Progenitor cell of endocrine pancreas (in vitro differentiated cells): ENCODE measurements at places on chromosomes 2 and 18. TPM values are rescaled to one million over a fixed set of nuclear protein-coding genes. Genes with fewer than 3 reads are reported as not detected.
A peak's percentile ranks its signal among the peaks of the same experiment; 100 is the strongest.

DNA sequence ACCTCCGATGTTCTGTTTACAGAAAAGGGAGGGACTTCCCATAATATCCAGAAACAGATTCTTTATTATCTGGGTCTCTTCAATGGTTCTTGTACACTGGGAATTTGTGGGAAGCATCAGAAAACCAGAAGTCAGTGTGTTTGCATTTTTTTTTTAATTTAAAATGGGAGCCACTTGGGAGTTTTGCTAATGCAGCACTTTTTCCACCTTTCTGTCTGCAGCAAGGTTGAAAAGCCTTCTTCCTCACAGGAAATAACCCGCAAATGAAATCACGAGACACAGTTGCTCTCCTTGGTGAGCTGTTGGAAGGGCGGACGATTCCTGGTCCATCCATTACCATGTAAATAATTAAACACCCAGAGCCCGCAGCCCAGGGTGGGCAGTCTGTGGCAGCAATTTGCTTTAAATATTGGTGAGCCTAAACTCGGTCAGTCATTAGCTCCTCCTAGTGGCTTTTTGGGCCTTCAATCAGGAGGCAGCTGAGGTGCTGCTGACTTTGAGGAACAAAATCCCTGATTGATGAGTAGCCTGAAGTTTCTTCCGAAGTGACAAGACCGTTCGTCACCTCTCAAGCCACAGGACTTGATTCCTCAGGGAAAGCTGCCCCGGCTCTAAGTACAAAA, 471.5 kb downstream of the EPHA4 start:
- peaks cover 15% of the 10 kb centered on the region for H3K4me1 ChIP-seq
- peaks cover 14% of the 10 kb centered on the region for H3K27me3 ChIP-seq
- no peak overlapping the region for H3K27ac ChIP-seq
- no peaks in the 10 kb centered on the region for H3K36me3 ChIP-seq

- no peak overlapping the region for H3K27ac ChIP-seq
- H3K27me3 ChIP-seq, result no peaks in the 10 kb centered on the region
- H3K4me1 ChIP-seq, result no peaks in the 10 kb centered on the region
- no peak for DNase-seq
- H3K4me3 ChIP-seq, result no peak overlapping the region
Measured at GRCh38 chr2:62604336-62604735, 98.3 kb upstream of the TMEM17 start.

PSMA8 gene
- total RNA-seq, result 0.29 TPM in 1 of 2 replicates, not detected in the other

- no peak for DNase-seq
- H3K4me1 ChIP-seq, result peaks cover 44% of the 10 kb centered on the region
- no peaks in the 10 kb centered on the region for H3K27me3 ChIP-seq
Measured at GRCh38 chr2:191030521-191031154, 16.7 kb upstream of the STAT1 start.

- no peaks in the 10 kb centered on the region for H3K36me3 ChIP-seq
- H3K27me3 ChIP-seq, result no peaks in the 10 kb centered on the region
- H3K27ac ChIP-seq, result peak overlapping the region; percentile 81
- H3K4me1 ChIP-seq, result peaks cover 17% of the 10 kb centered on the region
- H3K4me3 ChIP-seq, result peak overlapping the region; percentile 68
- DNase-seq, result no peak
Measured at GRCh38 chr2:109032229-109032820, 43.3 kb upstream of the EDAR start.

DNA sequence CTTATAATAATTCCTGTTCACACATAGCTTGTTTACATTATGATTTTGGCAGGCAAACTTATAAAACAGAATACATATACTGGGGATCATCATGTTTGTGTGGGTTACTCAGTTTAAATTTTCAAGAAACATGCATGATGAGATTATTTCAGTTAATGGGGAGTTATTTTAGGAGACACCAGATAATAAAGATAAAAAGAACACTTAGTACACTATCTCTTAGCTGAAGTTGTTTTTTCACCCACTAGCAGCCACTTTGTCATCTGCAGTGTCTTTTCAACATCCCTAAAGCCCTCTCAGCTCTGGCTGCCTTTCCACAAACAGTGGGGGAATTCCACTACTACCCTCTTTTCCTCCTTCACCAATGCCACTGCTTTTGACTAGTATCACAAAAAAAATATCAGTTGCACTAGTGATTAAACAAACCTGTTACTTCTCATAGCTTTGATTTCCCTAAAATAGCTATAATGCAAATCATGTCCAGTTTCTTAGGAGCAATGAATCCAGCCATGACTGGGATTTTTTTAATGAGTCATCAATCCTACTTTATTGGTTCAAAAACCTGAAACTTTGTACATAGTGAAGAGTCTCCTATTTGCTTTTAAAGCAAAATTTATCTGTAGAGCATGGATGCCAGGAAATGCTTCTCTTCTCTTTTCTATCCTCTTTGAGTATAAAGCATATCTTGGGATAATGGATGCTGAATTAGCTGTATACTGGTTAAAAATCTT, 156.7 kb upstream of the TFPI start:
- DNase-seq, result no peak
- no peaks in the 10 kb centered on the region for H3K27me3 ChIP-seq
- no peaks in the 10 kb centered on the region for H3K4me1 ChIP-seq
- H3K27ac ChIP-seq, result no peak overlapping the region

- peaks cover 6% of the 10 kb centered on the region for H3K36me3 ChIP-seq
- no peak overlapping the region for H3K27ac ChIP-seq
Measured at GRCh38 chr2:101790857-101791256, 93.3 kb downstream of the MAP4K4 start.

GRCh38 chr2:32772638-32773447, 145.0 kb downstream of the TTC27 start:
- H3K4me3 ChIP-seq, result no peak overlapping the region
- H3K4me1 ChIP-seq, result peaks cover 8% of the 10 kb centered on the region
- H3K27me3 ChIP-seq, result no peaks in the 10 kb centered on the region
- H3K36me3 ChIP-seq, result no peaks in the 10 kb centered on the region
- DNase-seq, result peak; percentile 10

PLEKHH2 gene
- 9.0 and 10.4 TPM in 2 replicates for total RNA-seq
